Activated CD4-positive, alpha-beta T cell treated with anti-CD3 and anti-CD28 coated beads for 1 hour (primary cell): ENCODE measurements at places on chromosomes 6 and 20.

DNA sequence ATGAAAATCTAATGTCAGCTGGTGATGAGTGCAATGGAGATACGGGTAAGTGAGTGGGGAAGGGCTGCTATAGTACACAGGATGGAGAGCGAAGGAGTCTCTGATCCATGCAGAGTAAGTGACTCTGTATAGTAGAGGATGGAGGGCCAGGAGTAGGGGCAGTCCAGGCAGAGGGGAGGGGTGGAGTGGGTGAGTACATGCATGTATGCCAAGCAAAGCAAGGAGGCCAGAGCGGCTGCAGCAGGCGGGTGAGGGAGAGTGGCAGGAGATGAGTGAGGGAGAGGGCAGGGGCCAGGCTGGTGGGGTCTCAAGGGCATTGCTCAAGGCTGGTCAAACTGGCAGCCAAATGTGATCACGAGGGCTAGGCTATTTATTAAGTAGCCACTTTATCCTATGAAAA lies 94.0 kb downstream of the PREP start:
- no peak for DNase-seq

DNA sequence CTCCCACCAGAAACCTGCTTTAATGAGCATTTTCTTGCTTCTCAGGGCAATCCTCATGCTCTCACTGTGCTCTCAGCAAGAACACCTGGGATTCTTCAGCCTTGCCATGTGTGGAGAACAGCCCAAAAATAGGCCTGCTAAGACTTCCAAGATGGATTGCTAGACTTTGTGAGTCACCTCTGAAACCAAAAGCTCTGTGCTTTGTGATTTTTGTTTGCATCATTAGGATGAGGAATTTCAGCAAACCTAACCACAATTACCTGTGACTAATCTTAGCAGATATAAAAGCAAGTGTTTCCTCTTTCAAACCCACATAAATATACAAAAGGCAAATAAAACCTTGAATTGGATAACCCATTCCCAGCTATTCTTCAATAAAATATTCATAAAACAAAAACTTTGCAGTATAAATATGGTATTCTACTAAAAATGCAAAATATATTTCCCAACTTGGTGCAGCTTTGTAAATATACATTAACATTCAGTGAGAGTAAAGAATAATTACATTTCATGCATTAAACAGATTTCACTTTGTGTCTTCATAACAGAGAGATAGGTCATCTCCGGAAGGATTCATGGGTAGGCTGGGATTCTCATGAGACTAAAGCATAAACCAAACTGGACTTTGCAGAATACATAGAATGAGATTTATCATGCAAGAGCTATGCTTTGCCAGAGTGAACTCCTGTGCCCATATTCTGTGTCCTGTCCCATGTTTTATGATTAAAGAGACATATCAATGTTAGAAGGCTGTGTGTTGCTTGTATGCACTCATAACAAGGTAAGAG lies 33.5 kb downstream of the TPBG start:
- DNase-seq = no peak

GRCh38 chr6:51477711-51478311 lies 609.6 kb downstream of the PKHD1 start:
- no peak for DNase-seq

DNA sequence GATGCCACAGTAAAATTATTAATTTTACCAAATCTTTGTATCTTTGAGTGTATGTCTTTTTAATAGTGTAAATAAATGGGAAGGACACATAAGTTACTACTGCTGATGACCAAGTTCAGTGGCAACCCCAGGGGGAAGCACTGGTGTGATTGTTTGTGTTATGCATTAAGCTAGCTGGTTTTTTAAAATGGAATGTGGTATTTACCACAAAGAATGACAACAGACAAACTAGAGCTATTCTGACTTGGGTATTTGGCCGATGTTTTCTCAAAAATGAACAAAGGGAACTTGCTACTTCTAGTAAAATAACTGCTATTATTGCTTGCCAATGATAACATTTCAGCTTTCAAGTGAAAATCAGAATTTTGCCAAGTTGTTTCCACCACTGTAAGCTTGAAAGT lies 2.9 kb downstream of the FNDC1 start:
- no peak for DNase-seq

GRCh38 chr6:6565488-6565887 lies 23.0 kb upstream of the LY86 start:
- no peak for DNase-seq

DNA sequence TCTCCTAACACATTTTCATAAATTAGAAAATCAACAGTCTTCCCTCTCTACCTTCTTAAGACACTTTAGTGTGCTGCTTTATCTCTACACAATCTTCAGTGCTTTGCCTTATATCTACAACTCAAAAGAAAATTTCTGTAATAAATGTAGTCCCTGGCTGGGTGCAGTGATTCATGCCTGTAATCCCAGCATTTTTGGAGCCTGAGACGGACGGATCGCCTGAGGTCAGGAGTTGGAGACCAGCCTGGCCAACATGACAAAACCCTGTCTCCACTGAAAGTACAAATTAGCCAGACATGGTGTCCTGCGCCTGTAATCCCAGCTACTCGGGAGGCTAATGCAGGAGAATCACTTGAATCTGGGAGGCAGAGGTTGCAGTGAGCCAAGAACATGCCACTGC lies 9.7 kb upstream of the EDN1 start:
- no peak for DNase-seq

- DNase-seq = no peak
Observed at GRCh38 chr20:925516-925915, 9.4 kb upstream of the ANGPT4 start.

DNA sequence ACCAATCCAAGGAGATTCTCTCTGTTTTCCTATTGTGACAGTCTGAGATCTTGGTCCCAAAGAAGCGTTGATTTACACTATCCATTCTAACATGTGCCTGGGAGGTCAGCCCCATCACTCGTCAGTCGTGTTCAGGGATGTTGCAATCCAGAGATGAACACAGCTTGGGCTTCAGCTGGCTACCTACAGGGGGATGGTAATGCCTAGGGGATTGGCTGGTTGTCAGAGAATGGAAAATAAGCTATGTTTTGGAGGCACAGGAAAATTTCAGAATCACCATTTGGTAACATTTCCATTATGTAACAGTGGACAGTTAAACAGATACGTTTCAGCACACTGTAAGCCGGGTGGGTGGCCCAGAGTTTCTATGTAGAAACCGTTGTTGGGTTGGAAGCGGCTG lies 147.1 kb upstream of the RALGAPA2 start:
- DNase-seq = no peak

GRCh38 chr6:68533339-68533795 lies 101.7 kb upstream of the ADGRB3 start:
- no peak for DNase-seq

DNA sequence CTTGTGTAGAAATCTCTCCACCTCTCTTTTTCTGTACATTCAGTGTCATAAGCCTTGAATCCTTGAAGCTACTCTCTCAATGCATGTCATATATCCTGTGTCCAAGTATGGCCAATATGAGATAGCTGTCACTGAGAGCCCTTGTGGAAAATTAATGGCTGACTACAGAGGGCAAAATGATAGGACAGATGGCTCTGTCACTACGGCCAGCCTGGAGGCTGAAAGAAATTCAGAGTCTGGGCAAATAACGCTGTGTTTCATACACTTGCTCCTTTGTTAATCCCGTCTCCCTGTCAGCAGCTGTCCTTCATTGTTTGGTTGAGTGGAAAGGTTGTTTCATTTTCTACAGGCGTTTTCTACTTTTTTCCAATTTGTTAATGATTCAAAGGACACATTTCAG lies 70.4 kb upstream of the VGLL2 start:
- no peak for DNase-seq

DNA sequence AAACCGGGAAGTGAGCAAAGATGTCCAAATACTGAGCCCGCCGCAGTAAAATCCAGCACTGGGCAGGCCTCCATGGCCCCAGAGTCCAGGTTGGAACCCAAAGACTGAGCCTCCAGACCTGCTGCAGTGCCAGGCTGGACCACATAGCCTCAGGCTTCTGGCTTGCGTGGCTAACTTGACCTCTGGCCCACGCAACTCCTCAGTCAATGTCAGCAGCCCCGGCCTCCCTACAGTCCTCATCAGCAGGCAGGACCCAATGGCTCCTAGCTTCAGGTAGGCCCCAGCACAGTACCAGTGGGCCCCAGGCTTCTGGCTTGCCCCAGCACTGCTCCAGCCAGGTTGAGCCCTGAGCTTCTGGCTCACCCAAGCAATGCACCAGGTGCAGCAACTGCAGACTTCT lies 245.1 kb upstream of the AFDN start:
- no peak for DNase-seq

DNA sequence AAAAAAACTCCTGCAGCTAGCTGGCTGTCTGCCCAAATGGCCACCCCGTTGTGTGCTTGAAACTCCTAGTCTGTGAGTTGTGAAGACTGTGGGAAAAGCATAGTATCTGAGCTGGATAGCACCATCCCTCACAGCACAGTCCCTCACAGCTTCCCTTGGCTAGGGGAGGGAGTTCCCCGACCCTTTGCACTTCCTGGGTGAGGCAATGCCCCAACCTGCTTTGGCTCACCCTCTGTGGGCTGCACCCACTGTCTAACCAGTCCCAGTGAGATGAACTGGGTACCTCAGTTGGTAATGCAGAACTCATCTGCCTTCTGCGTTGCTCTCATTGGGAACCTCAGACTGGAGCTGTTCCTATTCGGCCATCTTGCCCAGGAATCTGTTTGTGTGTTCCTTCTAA lies 260.6 kb upstream of the STXBP5 start:
- no peak for DNase-seq

GRCh38 chr6:159467473-159468041 lies 225.5 kb downstream of the SOD2 start:
- DNase-seq = no peak

DNA sequence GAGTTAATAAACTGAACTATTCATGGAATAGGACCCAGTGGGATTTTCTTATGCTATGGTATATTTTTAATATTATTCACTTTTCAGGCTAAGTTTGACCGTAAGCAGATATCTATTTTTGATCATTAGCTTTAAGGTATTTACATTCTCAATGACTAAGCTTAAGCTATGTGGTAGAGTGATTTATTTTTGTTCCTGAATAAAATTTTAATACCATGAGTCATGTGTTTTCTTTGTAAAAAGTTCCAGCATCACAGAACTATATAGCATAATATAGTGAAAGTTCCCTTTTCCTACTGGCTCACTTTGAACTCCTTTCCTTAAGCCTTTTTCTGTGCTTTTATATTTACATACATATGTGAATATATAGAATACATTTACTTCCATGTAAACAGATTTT lies 75.8 kb downstream of the BCKDHB start:
- DNase-seq = no peak

GRCh38 chr6:8057263-8057662 lies 6.9 kb downstream of the BLOC1S5 start:
- DNase-seq = no peak

- no peak for DNase-seq
Observed at GRCh38 chr6:121498481-121499276, 63.2 kb downstream of the GJA1 start.
